Effector memory CD8-positive, alpha-beta T cell (primary cell): ENCODE measurements at places on chromosomes 3 and 15.

- DNase-seq, result no peak
Measured at GRCh38 chr15:29034151-29034550, 148.4 kb downstream of the APBA2 start.

GRCh38 chr15:32652178-32652577 is 10.7 kb downstream of the SCG5 start:
- no peak for DNase-seq

- no peak for DNase-seq
Measured at GRCh38 chr3:135513106-135514059, 452.1 kb upstream of the PPP2R3A start.

DNA sequence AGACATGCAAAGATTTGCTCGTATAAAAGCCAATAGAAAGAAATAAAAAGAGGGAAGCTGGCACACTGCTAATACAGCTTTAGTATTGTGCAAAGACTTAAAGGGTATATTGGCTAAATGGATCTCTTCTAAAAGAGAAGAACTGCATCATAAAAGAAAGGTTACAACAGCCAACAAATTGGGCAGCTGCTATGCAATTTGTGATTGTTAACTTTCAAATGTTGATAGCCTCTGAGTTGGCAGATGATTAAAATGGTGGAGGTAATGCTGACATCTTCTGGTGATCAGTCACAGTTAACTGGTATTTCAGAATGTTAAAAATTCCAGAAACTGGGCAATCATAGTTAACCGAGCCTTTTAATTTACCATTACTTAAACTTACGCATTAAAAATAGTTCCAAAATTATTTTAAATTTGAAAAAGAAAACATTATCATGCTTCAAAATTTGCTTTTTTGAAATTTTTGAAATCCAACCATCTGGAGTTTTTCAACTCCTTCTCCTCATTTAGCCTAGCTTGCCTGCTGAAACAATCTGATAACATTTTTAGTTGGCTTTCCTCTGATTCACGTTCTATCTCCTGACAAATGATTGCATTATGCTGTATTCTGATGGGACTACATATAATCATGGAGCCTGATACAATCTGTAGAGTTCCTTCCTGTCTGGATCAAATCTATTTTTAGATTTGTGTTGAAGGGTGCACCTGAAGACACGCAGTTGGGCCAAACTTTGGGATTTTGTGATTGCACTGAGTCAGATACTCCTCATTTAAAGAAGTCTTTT is 144.0 kb upstream of the PDZRN3 start:
- DNase-seq, result no peak

DNA sequence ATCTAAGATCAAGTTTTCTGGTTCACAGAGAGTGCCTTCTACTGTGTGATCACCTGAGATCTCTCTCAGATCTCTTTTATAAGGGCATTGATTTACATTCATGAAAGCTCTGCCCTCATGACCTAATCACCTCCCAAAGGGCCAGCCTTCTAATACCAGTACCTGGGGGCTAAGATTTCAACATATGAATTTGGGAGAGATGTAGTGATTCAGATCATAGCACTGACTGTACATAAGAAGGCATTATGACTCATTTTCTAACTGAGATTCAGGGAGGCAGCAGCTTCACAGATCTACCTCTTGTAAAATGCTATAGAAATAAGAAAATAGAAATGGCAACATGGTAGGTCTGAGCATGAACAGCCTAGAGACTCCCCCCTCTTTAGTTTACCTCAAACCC is 39.6 kb downstream of the VGLL3 start:
- DNase-seq, result no peak

DNA sequence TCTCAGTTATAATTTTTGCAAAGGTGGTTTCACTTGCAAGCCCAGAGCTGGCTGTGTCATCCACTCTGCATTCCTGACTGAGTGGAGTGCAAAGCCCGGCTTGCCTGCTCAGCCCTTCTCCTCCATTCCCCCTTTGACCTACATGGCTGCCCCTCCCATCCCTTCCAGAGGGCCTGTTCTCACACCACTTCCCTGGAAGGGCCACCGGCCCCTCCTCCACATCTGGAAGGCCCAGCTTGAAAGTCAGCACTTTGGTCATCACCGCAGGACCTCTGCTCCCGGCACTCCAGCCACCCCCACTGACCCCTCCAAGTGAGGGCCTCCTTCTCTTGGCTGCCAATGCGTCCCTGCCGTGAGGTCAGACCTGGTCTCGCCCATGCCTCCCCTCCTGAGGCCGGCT is 74.1 kb upstream of the RNF7 start:
- DNase-seq, result no peak

DNA sequence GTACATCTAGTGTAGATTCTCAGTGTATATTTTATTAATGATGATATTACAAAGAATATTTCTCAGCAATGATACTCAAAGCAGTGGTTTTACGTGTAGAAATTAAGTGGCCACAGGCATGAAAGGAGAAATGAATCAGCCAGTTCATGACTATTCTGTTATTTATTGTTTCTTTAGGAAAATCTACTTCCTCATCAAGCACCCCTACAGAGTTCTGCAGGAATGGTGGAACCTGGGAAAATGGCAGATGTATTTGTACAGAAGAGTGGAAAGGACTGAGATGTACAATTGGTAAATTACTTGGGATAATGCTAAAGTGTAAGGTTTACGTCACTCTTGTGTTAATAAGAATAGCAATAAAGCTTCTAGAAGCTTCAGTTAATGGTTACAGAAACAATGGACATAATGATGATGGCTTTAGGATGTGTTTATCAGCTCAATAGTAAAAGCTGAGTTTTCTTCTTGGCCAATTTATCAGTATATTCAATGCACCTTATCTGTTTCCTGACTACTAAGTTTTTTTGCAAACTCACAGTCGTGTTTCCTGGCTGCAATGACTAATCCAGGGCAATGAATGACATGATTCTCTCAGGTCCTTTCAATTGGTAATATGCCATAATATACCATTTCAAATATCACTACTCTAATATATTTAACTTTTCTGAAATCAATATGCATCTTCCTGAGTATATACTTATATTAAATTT is 20.2 kb downstream of the ADGRG7 start:
- no peak for DNase-seq

GRCh38 chr3:16137044-16137443 is 37.4 kb upstream of the GALNT15 start:
- no peak for DNase-seq

GRCh38 chr3:196741249-196741889 is 1.7 kb downstream of the PAK2 start:
- DNase-seq, result no peak
